ENCODE measurements at places on chromosomes 3 and 15.

- DNase-seq, result peak; percentile 50
Observed at GRCh38 chr15:87736891-87737389, 519.6 kb downstream of the NTRK3 start.

- DNase-seq, result no peak
Observed at GRCh38 chr15:19944261-19944888, 597.2 kb downstream of the GOLGA6L6 start.

GRCh38 chr15:94023531-94023930, 207.8 kb upstream of the MCTP2 start:
- DNase-seq, result no peak

DNA sequence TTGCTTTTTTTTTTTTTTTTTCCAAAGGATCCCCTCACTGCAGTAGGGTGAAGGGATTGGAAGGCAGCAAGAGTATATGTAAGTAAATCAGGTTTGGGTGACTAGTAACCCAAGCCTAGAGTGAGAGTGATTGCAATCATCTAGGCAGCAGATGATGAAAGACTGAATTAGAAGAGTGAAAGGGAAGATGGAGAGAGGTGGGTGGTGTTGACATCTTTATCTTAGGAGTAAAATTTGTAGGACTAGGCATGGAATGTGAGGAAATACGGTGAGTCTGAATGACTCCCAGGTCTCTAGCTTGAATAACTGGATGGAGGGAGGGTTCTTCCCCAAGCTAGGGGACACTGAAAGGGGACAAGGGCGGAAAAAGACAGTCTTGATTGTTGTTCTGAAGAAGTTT, 63.4 kb downstream of the TPRG1 start:
- no peak for DNase-seq

- no peak for DNase-seq
Observed at GRCh38 chr3:135078283-135078682, 283.2 kb downstream of the EPHB1 start.

- DNase-seq, result peak; percentile 84
Observed at GRCh38 chr3:171446801-171447578, 13.2 kb downstream of the TNIK start.

GRCh38 chr3:58217209-58217811, 6.5 kb upstream of the DNASE1L3 start:
- DNase-seq, result peak; percentile 67

- DNase-seq, result peak; percentile 91
Observed at GRCh38 chr3:72123908-72124441, 339.0 kb upstream of the PROK2 start.

DNA sequence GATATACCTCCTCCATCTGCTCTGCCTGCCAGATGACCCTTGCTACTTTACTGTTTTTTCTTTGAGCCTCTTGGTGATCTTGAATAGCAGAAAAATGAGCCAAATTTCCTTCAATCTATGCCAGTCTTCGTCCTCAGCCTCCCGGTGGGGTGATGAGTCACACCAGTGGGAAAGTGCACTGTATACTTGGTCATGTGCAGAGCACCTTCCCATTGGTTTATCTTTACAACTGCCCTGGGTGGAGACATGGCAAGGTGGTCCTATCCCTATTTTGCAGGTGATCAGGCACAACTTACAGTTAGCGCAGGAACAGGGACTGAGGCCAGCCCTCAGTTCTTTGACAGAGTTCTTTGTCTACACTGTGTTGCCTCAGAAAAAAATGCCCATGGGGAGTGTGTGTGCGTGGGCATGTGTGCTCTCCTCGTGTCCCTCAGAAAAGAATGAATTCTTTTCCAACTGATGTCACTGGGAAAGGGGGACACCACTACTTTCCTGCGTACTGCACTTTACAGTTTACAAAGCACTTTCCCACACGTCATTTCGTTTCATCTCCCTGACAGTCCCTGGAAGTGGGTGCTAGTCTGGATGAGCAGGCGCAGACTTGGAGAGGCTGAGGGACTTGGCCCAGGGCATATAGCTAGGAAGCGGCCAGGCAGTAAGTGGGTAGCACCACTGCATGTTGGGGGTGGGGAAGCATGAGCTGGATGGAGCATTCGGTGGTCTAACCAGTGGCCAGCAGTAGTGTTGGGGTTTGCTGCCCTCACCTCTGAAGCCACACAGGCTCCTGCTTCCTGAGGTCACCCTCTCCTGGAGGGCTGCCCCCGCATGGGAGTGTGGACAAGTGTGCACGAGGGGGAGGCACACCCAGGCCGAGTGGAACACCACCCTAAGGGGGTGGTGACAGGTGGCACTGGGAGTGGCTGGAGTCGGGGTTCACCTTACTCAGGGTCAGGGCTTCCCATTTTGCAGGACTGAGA, 24.1 kb downstream of the SMAD3 start:
- peak; percentile 67 for DNase-seq

GRCh38 chr15:69718436-69718835, 265.8 kb downstream of the RPLP1 start:
- no peak for DNase-seq

DNA sequence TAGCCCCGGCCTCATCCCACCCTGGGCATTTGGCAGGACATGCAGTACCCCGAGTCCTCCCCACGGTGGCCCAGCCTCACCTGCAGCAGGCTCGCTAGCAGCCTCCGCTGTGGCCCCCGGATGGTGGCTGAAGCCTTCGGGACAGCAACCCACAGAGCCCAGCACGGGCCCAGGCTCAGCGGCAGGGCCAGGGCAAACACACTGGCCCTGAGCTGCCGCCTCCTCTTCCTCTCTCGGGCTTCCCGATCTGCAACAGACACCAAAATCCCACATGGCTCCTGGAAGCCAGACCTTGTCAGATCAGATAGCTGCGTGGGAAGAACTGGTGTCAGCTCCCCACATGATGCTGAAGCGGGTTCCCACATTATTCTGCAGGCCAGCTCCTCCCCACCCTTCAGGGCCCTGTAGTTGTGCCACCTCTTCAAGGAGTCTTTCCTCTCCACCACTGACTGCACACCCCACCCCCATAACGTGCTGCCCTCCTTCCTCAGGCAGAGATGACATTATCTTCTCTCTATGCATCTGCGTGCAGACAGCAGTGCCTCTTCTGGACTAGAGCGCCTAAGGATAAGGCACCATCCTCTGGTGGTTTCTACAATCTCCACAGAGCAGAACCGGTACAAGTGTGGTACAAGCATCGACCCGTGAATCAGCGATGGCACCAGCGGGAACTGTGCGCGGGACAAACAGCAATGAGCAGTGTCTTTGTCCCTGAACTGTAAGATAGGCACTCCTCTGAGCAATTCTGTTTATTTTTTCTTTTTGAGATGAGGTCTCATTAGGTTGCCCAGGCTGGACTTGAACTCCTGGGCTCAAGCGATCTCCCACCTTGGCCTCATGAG, 9.5 kb downstream of the TMEM44 start:
- no peak for DNase-seq

- DNase-seq, result peak; percentile 43
Observed at GRCh38 chr3:115836944-115837343, 213.6 kb downstream of the GAP43 start.

- DNase-seq, result peak; percentile 52
Observed at GRCh38 chr3:101077361-101078011, 84.3 kb upstream of the ABI3BP start.

GRCh38 chr3:167113035-167113830, 266.9 kb downstream of the ZBBX start:
- no peak for DNase-seq

- no peak for DNase-seq
Observed at GRCh38 chr15:99412626-99413025, 153.2 kb upstream of the MEF2A start.

DNA sequence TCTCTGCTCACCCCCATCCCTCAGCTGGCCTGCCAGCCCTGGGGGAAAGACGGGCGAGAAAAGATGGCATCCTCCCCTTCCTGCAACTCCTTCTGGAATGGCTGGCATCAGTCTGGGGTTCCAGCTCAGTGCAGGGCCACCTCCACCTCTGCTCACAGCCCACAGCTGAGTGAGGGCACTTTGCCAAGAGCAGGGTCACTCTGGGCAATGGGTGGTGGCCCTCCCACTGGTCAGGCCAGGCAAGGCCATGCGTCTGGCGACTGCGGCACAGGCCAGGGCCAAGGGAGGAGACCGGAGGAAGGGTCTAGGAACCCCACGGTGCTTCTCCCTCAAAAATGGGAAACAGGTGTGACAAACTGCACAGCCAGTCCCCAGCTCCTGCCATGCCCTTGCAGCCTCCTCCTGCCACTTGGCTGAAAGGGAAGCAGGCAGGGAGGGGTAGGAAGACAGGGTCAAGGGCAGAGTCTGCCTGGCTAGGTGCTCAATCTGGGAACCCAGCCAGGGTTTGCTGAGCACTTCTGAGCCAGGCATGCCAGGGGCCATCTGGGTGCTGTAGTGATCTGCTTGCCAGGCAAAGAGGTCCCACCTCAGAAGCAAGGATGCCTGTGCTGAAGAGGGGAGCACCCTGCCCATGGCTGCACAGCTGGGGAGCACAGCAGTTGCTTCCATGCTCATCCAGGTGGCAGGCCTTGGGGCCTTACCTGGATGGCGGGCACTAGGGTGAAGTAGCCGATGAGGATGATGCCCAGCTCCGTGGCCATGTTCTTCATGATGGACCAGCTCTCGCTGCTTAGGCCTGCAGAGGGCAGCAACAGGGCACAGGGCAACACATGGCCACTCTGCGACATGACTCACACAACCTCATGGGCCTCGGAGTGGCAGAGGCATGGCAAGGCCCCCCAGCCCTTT, 41.2 kb downstream of the PTPN23 start:
- DNase-seq, result no peak
